ENCODE measurements at places on chromosomes 16 and 17.

DNA sequence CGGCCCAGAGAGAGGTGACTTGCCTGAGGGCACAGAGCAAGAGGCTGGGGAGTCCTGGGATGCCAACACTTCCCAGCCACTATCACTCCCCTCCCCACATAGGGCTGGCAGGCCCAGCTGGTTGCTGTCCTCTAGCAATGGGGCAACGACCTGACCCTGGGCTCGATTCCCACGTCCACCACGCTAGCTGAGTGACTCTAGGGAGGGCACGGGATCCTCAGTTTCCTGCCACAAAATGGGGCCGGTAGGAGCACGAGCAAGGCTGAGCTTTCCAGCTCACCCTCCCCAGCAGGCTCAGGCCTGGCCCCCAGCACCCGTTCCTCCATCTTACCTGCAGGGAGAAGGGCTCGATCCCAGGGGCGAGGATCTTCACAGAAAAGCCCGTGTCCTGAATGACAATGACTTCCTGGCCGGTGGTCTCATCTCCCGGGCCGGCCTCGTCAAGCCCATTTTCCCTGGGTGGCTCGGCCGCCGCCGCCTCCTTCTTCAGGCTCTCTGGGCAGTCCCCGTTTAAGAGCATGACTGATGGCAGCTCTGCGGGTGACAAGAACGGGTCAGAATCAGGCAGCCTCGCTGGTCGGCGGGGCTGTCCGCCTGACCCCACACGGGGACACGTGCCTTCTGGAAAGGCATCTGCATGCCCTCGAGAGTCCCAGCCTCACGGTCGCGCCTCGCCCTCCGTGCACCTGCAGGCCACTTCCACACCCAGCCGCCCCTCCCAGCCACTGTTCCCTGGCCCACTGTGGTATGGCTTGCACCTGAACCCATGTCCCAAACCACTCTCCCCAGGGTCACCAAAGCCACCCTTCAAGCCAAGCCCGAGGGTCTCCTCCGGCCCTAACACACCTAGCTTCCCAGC, 7.3 kb downstream of the CLUH start:
- no peak for DNase-seq

DNA sequence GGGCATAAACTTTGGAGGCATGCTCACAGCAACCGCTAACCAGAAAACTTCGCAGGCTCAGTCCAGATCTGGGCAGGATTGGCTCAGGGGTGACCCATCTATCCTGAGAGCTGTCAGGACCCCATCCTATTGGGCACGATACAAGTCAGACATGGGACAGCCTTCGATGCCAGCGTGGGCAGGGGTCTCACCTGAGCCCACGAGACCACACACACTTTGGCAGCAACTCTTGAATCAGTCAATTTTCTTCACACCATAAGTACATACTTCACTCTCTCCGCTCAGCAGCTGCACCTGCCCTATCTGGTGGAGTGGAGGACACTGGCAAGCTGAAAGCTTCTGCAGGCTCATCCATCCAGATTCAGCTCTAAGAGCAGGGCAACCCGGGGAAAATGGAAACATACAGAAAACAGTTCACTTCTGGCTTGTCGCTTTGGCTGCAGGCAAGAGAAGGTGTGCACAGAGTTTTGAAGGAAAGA, 48.3 kb downstream of the ZFHX3 start:
- peak; percentile 18 for DNase-seq

GRCh38 chr17:82490512-82491195, 28.9 kb upstream of the FOXK2 start:
- peak; percentile 74 for DNase-seq

DNA sequence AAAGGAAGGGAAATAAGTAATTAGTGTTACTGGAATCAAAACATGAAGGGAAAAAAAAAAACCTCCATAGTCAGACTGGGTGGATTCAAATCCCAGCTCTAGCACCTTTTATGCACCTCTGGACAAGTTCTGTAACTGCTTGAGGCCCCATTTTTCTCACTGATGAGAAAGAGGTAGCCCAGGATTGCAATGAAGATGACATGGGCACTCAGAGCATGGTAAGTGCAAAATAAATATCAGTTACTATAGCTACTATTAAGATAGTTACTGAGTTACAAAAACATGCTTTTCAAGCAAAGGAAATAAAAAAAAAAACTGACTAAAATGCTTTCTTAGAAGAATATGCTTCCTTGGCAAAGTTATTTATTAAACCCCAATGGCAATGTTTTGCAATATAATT, 58.8 kb downstream of the CEP95 start:
- no peak for DNase-seq

GRCh38 chr16:58485184-58485887, 14.6 kb upstream of the NDRG4 start:
- no peak for DNase-seq

GRCh38 chr16:6725634-6726331, 606.9 kb upstream of the RBFOX1 start:
- no peak for DNase-seq

DNA sequence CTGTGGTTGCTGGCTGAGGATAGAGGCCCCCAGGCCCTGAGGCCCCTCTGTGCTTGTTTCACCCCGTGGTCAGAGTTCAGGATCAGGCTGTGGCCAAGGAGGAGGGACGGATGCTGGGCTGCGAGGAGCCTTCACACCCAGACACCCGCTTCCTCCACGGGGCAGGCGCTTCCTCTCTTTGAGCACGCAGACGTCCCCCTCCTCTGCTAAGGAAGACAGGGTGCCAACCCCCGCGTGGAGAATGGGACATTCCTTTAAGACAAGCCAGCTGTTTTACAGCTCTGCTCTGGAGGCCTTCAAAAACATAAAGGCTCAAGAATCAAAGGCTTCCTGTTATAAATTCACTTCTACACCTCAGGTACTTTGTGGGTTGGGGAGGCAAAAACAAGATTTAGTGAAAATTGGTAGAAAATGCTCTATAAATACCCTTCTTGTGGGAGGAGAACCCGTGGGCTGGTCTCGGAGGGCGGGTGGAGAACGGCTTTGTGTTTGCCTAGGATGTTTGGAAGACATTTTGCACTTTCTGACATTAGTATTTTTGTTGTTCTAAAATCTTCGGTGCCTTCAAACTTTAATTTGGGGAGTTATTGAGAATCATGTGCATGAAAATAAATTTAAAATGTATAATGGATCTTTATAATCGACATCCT, 60.8 kb upstream of the FOXF1 start:
- no peak for DNase-seq

DNA sequence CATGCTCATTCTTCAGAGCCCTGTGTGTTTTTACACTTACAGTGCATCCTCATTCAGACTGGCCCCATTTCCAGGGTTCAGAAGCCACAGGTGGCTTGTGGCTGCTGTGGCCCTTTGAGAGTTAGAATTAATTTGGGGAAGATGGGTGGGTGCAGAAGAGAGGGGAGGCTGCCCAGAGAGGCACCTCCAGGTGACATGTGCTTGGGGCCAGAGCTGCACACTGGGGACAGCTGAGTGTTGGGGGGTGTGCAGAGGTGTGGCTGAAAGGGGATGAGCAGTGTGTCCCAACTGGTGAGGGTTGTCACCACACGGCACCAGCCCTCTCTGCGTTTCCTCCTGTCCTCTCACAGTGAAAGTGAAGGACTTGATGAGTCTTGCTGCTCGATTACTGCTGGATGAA, 6.9 kb upstream of the EIF1 start:
- DNase-seq, result no peak

GRCh38 chr16:3607161-3607560, 4.2 kb downstream of the SLX4 start:
- DNase-seq, result no peak

GRCh38 chr17:66783656-66784381, 51.1 kb upstream of the CACNG5 start:
- no peak for DNase-seq

DNA sequence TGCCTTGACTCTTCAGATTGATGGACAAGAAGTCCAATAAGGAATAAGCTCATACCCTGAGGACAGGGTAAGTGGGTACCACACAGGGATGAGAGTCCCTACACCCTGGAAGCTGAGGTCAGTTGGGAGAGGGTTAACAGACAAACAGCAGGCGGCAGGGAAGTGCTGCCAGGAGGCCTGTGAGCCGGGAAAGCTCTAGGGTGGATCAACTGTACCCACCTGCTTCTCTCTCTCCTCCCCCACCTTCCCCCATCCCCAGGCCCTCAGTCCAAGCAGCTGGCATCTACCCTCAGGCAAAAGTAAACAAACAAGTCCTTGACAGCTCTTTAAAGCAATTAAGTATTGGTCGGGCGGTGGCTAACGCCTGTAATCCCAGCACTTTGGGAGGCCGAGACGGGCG, 20.7 kb upstream of the MYLK3 start:
- peak; percentile 49 for DNase-seq

DNA sequence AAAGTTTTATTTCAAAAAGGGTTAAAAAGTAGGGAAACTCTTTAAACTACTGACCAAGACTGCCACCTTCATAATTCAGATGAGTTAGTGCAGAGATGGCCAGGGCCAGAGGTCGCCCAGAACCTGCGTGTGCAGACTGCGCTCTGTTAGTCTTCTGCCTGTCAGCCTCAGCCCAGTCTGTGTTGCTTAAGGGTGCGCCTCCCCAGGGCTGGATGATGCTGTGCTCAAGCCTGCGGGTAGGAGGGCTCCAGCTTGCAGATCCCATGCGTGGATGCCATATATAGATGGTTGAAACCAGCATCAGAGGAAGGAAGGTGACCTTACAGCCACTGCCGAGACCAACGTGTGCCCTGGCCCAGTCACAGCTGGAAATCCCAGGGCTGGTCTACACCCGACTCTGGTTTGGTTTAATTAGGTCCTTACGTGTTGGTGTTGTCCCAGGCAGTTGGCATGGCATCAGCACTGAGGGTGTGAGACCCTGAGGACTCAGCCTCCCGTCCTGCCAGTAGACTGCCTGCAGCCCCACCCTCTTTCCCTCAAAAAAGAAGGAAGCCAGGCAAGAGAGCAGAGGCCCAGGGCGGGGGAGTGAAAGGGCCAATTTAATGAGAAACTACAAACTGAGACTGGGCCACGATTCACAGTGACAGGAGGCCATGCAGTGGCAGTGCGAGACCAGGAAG, 27.7 kb downstream of the CDIP1 start:
- no peak for DNase-seq

DNA sequence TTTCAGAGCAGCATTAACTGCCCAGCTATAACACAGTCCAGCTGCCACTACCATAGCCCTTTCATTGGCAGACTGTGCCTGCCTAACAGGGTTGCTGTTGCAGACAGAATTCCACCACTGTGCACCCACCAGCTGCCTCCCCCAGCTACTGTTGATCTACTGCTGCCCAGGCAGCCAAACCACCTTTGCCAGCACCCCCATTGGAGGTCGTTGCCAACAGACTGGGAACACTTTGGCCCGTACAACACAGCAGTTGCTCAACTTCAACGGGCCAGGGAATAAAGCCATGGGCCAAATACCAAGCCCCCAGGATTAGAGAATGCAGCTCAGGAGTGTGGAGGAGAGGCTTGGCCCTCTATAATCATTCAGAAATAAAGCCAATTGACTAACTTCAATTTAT, 473.6 kb downstream of the CDH11 start:
- DNase-seq, result no peak

DNA sequence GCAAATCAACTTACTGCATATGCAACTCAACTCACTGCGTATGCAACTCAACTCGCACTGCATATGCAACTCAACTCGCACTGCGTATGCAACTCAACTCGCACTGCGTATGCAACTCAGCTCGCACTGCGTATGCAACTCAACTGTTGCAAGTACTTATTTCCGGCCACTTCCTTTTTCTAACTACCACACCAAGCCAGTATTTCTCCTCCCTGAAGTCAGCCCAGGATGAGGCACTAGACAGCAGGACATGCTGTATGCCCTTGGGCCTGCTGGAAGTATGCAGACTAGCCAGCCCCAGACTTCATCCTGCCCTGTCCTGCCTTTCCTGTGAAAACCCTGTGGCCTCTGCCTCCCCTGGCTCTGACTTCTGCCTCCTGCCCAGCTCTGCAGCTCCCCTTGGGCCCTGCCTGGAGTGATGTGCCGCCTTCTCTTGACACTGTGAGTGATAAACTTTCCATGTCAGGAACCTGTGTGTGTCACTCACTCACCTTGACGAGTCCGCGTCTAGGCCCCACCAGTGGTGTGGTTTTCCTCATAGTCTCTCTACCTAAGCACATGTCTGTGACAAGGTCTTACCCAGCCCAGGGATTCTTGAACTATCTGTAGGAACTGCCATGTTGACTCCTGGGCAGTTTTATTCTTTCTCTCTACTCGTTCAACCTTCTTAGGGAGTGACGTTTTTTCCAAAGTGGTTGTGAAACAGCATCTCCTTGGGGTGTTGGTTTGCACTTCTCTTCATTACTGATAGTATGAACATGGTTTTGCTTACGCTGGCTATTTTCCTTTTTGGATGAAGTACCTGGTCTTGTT, 16.4 kb downstream of the ZNF778 start:
- DNase-seq, result no peak

DNA sequence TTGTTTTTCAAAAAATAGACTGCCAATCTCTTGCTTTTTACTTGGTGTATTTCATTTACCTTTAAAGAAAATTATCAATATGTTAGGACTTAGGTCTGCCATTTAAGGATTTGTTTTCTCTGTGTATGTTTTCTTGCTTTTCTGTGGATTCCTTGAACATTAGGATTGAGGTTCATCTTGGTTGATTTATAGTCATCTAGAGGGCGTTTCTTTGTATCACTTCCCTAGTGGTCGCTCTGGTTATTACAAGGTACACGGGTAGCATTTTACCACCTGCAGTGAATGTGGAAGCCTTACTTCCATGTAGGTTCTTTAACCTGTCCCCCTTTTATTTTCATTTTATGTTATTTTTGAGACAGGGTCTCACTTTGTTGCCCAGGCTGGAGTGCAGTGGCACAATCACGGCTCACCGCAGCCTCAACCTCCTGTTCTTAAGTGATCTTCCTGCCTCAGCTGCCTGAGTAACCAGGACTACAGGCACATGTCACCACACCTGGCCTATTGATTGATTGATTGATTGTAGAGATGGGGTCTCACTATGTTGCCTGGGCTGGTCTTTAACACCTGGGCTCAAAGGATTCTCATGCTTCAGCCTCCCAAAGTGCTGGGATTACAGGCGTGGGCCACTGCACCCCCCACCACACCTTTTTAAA, 35.2 kb upstream of the CBX4 start:
- DNase-seq, result peak; percentile 24

DNA sequence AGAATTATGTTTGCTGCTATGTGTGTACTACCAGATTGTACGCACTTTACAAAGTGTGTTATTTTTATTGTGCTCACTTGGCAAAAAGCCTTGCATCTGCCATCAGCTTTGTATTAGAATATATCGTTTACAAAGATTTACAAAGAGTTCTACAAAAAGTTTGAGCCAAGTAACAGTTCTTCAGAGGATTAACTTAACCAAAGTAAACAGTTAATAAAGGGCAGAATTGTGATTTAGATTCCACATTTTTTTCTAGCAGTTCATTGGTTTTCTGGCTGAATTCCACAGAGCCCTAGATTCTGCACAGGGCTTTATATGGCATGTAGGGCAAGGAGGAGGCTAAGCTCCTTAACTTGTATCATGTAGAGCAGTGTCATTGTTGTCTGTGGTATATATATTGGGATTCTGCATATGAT, 29.4 kb downstream of the UTP18 start:
- DNase-seq, result no peak

DNA sequence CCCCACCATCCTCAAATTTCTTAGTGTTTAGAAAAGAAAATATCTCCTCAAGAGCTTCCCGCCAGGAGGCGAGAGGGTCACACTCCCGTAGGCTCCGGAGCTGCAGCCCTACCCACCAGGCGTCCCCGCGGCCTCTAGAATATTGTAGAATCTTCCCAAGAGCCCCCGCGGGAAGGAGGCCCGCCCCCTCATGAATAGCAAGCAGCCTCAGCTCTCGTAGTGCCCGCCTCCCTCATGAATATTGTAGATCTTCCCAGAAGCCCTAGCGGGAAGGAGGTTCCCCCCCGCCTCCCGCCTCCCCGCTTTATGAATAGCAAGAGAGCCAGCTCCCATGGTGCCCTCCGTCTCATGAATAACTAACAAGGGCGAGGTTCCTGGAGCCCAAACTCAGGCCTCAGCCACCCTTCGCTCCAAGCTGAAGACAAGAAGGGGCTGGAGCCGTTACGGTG, at the start of gene FBXO47:
Gene FBXO47, minus strand, starts transcription at position 114 of the 449 bp plus-strand sequence. CDS start 4,378 bp downstream, outside the sequence.
- DNase-seq, result no peak

Measured in DMS153 (cell line).